ENCODE measurements at places on chromosomes 3 and 15.

DNA sequence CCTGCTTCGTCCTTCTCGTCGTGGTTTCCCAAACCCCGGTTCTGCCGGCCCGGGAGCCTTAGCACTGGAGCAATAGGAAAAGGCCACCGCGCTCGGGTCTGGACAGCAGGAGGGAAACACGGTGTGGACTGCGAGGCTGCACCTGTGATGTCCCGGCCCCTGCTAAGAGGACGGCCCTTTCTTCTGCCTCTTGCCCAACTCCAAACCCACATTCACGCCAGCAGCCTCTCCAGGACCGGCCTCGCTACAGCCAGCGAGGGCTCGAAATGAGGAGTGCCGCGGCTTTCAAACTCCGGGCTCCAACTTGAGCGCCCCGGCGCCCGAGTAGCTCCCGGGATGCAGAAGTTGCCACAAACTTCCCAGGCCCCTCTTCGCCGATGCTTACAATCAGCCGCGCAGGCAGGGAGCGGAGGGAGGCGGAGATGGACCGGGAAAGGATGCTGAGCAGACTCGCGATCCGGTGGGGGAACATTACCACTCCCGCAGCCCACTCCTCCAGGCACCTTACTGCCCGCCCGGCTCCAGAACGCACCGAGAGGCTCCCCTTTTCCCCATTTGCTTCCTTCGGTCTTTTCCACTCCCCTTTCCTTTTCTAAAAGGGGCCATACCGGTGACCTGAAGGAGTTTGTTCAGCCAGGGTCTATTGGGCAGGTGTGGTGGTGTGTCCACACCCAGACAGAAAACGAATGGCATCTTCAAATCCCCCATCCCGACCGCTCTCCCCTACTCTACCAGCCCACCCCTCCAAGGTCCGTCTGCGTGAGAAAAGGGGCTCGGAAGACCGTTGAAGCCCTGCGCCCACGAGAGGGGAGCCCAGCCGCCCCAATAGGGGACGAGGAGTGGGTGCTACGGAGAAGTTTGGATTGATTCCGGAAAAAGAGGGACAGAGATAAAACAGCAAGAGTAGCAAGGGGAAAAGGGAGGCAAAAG is 18.8 kb upstream of the SATB1 start:
- peak overlapping the region; percentile 96 for H3K4me3 ChIP-seq
- H3K27ac ChIP-seq, result peak overlapping the region; percentile 97

GRCh38 chr3:122760453-122761271 is 33.0 kb downstream of the HSPBAP1 start:
- DNase-seq, result no peak
- H3K27me3 ChIP-seq, result no peaks in the 10 kb centered on the region
- peaks cover 8% of the 10 kb centered on the region for H3K36me3 ChIP-seq
- no peak overlapping the region for H3K4me3 ChIP-seq
- no peak overlapping the region for H3K27ac ChIP-seq

DNA sequence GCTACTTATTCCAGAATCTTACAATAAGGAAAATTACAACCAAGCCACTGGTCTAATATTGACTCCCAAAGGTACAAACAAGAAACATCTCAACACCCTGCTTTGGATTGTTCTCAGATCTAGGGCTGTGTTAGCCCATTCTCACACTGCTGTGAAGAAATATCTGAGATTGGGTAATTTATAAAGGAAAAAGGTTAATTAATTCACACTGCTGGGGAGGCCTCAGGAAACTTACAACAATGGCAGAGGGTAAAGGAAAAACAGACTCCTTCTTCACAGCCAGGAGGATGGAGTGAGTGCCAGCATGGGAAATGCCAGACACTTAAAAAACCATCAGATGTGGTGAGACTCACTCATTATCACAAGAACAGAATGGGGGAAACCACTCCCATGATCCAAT is 208.3 kb downstream of the ULK4 start:
- no peak overlapping the region for H3K4me3 ChIP-seq
- DNase-seq, result no peak
- H3K36me3 ChIP-seq, result no peaks in the 10 kb centered on the region
- peaks cover 14% of the 10 kb centered on the region for H3K4me1 ChIP-seq

- H3K4me1 ChIP-seq, result no peaks in the 10 kb centered on the region
- peaks cover 27% of the 10 kb centered on the region for H3K27me3 ChIP-seq
- H3K27ac ChIP-seq, result no peak overlapping the region
Measured at GRCh38 chr3:45272032-45272810, 46.1 kb upstream of the TMEM158 start.

DNA sequence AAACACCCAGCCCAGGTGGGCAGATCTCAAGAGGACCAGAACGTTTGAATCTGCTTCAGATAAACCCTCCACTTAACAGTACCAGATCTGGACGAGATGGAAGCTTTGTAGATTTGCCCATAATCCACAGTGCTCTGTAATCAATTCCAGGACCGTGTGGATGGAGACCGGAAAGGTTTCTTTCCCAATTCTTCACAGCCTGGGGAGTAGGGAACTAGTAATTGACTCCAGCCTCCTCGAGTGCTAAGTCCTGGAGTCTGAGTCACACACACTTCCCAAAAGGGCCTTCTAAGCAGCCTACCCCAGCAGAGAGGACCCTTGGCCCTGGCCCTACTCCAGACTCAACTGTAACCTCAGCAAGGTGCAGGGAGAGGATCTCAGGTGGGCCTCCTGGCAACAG is 56.2 kb upstream of the TSEN2 start:
- no peaks in the 10 kb centered on the region for H3K36me3 ChIP-seq
- H3K4me3 ChIP-seq, result no peak overlapping the region
- no peak for DNase-seq
- H3K27ac ChIP-seq, result no peak overlapping the region
- H3K4me1 ChIP-seq, result no peaks in the 10 kb centered on the region

- H3K27ac ChIP-seq, result no peak within 1 kb of the TSS
- peaks cover 27% of the 10 kb centered on the region for H3K4me1 ChIP-seq
- DNase-seq, result peak; percentile 39
- H3K27me3 ChIP-seq, result peaks cover 96% of the 10 kb centered on the region
- peak within 1 kb of the TSS; percentile 86 for H3K4me3 ChIP-seq
Measured at GRCh38 chr3:45145681-45146614, at the start of gene CDCP1. TSS of gene CDCP1 (minus strand) at chr3:45146378. CDS start at chr3:45146287, 91 bp downstream.

DNA sequence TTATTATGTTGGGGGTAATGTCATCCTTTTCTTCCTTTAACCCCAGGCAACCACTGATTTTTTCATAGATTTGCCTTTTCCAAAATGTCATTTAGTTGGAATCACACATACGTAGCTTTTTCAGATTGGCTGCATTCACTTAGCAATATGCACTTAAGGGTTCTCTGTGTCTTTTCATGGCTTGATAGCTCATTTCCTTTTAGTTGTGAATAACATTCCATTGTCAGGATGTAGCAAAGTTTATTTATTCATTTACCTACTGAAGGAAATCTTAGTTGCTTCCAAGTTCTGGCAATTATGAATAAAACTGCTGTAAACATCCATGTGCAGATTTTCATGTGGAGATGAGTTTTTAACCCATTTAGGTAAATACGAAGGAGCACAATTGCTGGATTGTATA is 125.4 kb downstream of the AGBL1 start:
- no peak overlapping the region for H3K4me3 ChIP-seq
- no peak overlapping the region for H3K27ac ChIP-seq
- no peaks in the 10 kb centered on the region for H3K27me3 ChIP-seq
- DNase-seq, result no peak
- H3K4me1 ChIP-seq, result no peaks in the 10 kb centered on the region

GRCh38 chr3:128149650-128150049 is 3.6 kb upstream of the EEFSEC start:
- H3K27me3 ChIP-seq, result no peaks in the 10 kb centered on the region
- DNase-seq, result no peak
- peaks cover 9% of the 10 kb centered on the region for H3K4me1 ChIP-seq
- no peak overlapping the region for H3K27ac ChIP-seq

- peaks cover 30% of the 10 kb centered on the region for H3K27me3 ChIP-seq
- no peaks in the 10 kb centered on the region for H3K36me3 ChIP-seq
- H3K4me1 ChIP-seq, result peaks cover 2% of the 10 kb centered on the region
- DNase-seq, result no peak
- H3K4me3 ChIP-seq, result no peak overlapping the region
Measured at GRCh38 chr15:96002890-96003859, 327.3 kb upstream of the NR2F2 start.

All from activated naive CD4-positive, alpha-beta T cell treated with anti-CD3 and anti-CD28 coated beads, Interleukin-2, amount 10 ng/mL, durations not matched to agents 7 days and 5 days (primary cell).